ENCODE measurements at places on chromosomes 16 and 17. TPM values are rescaled to one million over a fixed set of nuclear protein-coding genes. Genes with fewer than 3 reads are reported as not detected.

The TCAP gene
- 0.22 TPM for polyA plus RNA-seq

DNA sequence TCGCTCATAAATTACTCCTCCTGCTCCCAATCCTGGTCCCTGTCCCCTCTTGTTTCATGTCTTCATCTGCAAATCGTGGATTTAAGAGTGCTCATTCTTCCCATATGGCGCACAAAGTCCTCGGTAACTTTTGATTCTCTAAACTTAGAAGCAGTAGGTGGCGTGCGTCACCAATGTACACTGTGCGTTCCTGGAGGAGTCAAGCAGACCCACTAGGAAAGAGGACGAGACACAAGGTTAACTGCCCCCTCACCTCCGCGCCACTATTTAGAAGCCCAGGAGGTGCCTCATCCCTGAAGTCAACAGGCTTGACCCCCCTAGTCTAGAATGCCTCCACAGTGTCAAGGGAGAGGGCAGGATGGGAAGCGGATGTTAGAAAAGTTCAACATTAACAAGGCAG lies 2.9 kb downstream of the SLC13A5 start:
- DNase-seq, result no peak

- DNase-seq, result no peak
Measured at GRCh38 chr17:40129498-40129897, 7.7 kb downstream of the MSL1 start.

DNA sequence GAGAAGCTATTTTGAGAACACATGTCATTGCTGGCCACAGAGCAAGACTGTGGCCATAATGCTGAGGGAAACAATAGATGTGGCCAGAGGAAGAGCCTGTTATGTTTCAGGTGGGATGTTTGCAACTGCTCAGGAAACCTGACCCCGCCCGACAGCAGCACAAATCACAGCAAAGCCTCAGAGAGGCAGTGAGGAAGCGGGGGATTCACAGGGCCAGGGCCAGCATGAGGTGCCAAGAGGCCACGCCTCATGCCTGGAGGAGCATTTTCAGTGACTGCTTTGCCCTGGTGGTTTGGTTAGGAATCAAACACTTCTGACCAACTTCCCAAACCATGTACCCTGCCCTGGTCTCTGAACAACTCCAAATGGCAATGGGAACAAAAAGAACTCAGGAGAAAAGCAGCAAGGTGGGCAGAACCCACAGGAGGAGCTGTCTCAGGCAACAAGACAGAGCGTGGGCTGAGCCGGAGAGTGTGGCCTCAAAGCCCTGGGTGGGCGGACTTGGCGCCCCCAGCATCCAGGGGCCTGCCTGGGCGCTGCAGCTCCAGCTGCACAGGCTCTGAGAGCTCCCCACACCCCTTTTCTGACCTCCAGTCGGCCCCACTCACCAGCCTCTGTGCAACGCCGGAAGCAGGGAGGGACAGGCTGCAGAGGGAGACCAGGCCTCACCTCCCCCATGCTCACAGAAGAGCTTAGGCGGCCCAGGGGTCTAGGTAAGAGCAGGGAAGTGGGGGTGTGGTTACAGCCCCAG lies 20.6 kb downstream of the HIC1 start:
- no peak for DNase-seq

DNA sequence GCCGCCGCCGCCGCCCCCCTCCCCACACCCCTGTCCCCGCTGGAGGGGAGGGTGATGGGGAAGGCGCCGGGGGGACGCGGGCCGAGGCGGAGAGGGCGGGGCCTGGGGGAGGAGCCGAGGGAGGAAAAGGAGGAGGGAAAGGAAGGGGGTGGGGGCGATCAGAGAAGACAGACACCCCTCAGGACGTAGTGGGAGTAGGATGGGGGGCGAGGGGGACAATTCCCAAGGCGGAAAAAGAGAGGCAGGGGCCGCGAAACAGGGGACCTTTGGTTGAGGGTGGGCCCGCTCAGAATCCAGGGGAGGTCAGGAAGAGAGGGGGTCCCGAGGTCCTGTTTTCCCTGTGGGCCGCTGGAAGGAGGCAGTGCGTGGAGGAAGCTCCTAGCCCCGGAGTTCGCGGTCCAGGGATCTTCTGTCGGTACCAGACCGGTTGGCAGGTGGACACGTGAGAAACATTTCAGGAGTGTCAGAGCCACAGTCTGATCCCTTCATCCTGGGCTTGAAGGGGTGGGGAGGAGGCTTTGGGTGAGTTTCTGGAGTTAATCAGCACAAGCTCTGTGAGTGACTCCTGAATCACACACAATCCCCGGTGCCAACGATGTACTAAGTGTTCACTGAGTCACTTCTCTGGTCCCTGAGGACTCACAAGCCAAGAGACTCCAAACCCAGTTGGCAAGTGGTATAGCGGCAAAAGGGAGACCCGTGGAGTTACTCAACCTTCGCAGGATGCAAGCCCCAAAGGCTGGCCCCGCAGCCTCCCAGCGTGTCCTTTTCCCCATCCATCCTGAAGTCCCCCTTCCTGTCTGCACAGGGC lies at the start of gene XYLT1:
XYLT1 (minus strand) TSS at position 53 of the 811 bp plus-strand sequence. CDS start 164 bp downstream, outside the sequence.
- DNase-seq, result peak; percentile 78

Measured in BJ (cell line).